SW 1271 (cell line): ENCODE measurements at places on chromosomes 4 and X.

DNA sequence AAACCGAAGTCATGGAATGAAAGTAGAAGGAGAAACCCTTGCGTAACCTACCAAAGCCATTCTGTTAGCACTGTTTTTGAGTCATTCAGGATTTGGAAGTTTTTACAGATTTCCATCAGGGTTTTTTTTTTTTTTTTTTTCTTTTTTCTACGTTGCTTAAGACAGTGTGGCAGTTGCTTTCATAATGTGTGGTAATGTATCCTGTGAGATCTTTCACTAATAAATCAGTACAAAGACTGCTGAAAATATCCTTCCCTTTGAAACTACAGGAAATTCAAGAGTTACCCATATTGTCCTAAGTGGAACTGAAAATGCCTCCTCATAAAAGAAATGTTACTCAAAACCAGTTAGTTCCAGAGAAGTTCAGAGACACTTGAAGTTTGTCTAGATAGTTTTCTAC is 137.8 kb downstream of the RAPGEF2 start:
- DNase-seq = no peak

GRCh38 chr4:78780093-78780492 is 3.9 kb downstream of the BMP2K start:
- DNase-seq = no peak

DNA sequence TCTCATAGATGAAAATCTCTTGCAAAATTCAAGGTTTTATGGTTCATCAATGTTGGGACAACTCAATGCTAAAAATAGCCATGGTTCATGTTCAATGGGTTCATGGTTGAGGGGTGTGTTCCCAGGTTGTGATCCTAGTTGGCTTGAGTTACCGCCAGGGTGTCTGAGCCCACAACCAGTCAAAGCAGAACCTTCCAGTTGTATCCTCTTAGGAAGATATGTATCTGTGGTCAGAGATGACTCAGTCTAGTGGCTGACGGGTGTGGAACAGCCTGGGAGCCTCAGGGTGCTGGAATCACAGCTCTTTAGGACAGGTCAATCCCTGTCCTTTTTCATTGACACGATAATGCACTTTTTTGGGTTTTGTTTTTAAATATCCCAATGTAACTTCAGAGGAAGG is 192.3 kb upstream of the NR3C2 start:
- DNase-seq = no peak

- DNase-seq = no peak
These were observed at the start of gene SHROOM2 for GRCh38 chrX:9785944-9786797. Gene SHROOM2 (plus strand): TSS chrX:9786429. CDS start chrX:9786546, 117 bp downstream.

DNA sequence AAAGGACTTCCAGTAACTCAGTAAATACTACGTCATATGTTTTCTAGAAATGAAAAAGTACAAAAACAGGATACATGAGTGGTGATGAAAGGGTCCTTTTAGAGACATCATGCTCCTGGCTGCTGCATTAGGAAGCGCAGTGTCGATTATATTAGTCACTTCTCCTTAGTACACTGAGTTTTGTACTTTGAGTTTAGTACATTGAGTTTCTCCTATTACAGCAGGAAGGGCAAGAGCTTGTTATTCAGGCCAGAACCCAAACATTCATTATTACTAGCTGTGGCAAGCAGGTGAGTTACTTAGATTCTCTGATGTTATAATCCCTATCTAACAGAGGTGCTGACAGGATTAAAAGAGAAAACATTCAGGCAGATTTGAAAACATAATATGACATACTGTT is 21.3 kb downstream of the RPGR start:
- no peak for DNase-seq

GRCh38 chrX:13263560-13264251 is 56.1 kb downstream of the ATXN3L start:
- no peak for DNase-seq

DNA sequence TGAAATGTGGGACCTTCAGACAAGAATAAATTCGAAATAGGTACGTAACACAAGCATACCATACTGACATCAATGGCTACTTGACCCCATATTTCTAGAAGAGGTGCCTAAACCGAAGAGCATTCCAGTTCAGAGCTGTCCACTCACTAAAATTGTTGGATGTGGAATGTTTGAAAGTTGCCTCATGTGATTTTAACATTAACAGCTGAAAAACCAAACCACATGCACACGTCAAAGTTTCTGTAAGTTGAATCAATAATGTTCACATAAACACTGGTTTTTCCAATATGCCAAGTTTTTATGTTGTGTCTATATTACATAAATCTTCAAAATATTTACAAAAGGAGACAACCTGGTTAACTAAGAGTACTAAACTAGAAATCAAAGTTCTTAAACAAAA is 3.5 kb downstream of the UBE2D3 start:
- DNase-seq = no peak

DNA sequence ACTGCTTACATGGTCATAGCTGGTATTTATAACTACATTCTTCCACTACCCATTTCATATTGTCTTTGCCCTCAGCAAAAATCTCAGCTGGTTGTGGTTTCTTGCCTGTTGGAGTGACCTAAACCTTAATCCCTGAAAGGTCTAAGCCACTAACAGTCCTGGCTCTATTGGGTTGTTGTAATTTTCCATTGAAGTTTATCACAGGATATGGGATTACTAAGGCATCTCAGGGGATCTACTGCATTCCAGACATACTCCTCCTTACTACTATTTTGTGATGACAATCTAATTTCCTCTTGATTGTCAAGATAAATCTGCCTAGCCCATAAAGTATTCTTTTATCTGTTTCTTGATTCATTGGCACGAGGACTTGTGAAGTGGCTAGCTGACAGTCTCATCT is 6.2 kb upstream of the OSTC start:
- no peak for DNase-seq

GRCh38 chr4:24856586-24856985 is 56.3 kb downstream of the CCDC149 start:
- no peak for DNase-seq

DNA sequence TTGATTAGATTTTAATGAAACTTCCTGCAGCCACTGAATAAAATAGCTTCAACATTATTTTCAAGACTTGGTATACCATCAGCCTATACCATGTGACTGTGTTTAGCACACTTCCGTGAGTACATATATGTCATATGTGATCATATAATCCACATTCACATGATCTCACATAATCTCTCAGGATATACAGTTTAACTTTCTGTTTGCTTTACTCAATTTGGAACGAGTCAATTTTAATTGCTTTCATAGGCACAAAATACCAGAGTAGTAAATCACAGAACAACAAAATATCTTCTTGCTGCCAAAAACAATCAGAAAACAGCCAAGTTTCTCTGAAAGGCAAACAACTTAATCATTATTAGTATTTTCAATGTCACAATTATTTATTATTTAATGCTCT is 731.1 kb upstream of the DIAPH2 start:
- DNase-seq = no peak

DNA sequence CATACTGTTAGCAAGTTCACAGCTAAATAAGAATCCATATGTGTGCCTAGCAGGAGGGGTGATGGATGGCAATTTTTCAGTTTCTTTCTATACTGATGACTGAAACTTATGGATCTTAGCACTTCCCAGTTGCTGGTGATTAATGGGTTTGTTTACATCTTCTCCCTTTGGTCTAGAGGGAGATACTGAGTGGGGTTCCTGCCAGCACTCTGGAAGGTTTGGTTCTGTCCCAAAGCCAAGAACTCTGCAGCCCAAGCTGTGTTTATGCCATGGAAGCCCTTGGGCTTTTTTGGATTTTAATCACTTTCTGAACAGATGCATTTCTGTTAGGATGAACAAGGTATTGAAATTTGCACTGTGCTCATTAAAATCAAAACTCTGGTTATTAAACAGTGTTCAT is 43.5 kb downstream of the DDIT4L start:
- DNase-seq = no peak

DNA sequence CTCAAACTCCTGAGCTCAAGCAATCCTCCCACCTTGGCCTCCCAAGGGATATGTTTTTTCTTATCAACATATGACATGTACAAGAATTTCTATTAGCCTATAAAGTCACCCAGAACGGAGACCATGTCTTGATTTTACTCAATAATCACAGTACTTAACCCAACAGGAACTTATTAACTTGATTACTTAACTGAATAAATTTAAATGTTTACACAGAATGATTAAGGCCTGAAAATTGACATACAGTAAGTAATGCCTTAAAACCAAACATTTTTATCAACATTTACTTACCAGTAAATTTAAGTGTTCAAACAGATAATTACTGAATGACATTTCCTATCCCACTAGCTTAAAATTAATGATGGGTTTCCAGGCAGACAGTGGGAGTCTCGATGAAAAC is 25.4 kb downstream of the EIF4E start:
- no peak for DNase-seq

DNA sequence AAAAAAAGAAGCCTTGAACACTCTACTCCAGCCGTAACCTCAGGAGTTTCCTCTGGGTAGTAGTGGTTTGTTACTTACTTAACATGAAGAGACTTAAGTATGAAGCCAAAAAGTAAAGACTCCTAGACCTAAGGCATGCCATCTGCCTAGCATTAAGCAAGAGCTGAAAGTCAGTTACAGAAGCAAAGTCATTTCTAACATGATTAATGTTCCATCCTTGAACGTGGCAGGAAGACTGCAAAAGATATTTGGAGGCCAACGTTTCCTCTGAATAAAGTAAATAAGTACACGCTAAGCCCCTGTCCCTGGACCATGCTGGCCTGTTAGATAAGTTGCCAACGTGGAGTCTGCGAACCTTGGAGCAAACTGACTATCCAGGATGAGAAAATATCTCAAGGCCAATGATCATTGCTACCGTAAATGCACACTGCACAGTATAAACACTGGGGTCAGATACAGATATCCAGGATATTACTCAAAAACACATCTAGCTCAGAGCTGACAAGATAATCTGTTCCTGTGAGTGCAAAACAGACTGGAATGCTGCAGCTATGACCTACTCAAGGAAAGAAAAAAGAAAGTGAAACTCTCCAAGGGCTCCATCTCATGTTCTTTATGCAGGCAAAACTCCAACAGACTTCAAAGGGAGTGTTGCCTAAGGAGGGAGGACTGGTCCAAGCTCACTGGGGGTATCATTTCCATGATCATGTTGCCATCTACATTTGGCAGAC is 255.8 kb downstream of the COL25A1 start:
- DNase-seq = no peak

DNA sequence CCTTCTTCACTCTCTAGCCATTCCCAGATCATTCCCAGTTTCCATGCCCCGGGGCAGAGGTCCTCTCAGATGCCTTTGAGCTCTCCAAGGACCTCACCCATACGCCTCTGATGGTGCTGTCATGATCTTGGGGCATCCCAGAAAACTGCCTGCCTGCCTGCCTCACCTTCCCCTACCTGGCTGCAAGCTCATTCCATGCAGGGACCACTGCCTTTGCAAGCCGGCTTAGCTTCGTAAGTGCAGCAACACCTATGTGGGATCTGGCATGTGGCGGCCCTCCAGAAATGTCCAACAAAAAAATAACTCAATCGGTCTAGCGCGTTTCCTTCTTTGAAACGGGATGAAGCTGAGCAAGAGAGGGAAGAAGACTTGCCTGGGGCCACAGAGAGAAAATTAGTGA is 53.0 kb downstream of the C4orf50 start:
- no peak for DNase-seq
